ENCODE measurements at places on chromosomes 5 and 9. TPM values are rescaled to one million over a fixed set of nuclear protein-coding genes. Genes with fewer than 3 reads are reported as not detected.

DNA sequence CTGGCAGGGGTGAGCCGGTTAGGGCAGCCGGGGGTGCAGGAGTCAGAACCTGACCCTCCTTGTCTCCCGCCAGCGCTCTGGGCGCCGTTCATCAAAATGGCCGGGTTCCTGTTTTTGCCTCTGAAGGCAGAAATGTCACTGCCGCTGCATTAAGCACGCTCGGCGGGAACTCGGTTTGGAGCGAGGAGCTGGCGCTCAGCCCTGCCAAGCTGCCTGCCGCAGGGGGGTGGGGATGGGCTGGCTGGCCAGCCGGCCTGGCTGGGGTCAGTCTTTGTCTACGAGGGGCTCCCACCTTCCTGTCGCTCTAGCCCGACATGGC is 63.7 kb downstream of the CXXC5 start:
- no peak for DNase-seq

DNA sequence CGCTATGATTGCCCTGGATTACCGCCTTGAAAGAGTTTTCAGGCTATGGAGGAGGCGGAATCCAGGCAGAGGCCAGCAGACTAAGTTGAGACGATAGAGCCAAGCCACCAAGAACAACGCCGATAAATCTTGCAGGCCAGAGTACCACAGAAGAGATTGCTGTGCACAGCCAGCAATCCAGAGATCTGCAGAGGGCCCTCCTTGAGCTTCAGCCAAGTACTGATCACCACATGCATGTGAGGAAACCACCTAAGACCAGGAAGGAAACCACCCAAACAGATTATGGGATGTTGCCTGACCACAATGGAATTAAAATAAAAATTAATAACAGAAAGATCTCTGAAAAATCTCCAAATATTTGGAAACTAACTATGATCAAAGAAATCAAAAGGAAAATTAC is 74.9 kb downstream of the GCNT4 start:
- no peak for DNase-seq

GRCh38 chr5:129496421-129496820 is 36.3 kb downstream of the ADAMTS19 start:
- no peak for DNase-seq

DNA sequence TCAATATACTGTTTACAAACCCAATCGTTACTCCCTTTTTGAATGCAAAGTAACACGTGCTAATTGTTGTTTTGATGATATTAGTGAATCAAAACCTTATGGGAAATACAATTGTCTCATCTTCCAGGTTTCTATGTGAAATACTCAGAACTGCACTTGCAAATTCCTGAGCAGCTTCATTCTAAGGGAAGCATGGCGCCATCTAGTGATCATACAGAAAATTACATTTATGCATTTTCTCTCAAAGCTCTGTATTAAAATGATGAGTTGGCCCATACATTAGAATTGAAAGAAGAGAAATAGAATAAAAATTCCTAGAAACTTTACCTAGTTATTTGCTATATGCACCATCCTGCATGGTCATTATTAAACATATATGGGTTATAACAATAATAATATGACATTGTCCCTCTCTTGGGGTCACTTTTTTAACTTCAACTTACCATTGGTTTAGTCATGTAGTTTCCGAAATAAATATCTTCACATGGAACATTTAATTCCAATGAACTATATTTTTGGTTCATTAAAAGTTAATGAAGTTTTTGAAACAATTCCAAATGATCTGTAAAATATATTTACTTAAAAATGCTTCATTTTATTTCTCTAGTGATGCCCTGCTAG is 220.0 kb downstream of the PDE4D start:
- DNase-seq: no peak

DNA sequence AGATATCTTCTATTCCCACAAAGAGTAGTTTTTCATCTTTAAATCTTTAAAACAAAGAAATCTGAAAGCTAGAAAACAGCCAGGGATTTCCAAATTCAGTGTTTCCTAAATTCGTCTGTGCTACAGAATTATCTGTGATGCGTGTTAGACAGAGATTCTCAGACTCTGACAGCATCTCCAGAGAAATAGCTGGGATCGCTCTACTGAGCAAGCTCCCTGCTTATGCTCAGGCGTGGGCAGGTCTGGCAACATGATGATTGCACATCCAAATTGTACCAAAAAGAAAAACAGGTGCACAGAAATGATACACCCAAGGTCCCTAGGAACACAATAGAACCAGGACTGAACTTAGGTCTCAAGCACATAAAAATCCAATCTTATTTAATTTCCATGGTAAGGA is 22.8 kb upstream of the CRHBP start:
- no peak for DNase-seq

GRCh38 chr9:110156416-110156815 is 51.5 kb downstream of the C9orf152 start:
- no peak for DNase-seq

DNA sequence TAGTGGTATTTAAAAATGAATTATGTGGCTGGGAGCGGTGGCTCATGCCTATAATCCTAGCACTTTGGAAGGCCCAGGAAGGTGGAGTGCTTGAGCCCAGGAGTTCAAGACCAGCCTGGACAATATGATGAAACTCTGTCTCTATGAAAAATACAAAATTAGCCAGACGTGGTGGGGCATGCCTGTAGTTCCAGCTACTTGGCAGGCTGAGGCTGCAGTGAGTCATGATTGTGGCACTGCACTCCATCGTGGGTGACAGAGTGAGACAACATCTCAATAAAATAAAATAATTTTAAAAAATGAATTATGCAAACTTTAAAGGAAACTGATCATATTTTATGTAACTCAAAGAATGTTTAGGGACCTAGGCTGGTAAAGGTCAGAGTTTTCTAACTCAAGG is 310.8 kb upstream of the DMRT1 start:
- DNase-seq: peak; percentile 28

- no peak for DNase-seq
Measured at GRCh38 chr5:67426961-67427849, 230.6 kb upstream of the CD180 start.

DNA sequence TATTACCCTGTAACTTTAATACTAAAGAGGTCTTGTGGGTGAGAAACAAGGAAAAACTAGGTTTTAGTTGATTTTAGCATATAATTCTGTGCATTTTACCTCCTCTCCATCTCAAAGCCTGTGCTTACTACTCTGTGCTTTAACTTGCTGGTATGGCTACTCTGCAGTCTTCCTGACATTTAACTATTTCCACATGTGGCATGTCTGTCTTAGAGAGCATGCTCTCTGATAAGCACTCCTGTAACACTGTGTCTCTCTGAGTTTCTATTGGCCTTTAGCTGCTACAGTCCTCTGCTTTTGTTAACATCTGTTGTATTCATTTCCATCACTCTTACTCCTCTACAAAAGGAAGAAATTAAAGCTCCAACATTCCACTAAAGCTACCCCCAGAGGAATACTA is 418.3 kb downstream of the RAB3C start:
- no peak for DNase-seq

GRCh38 chr5:159777049-159777660 is 139.1 kb upstream of the ADRA1B start:
- DNase-seq: no peak

- DNase-seq: no peak
Measured at GRCh38 chr5:97922776-97923175, 739.7 kb upstream of the RIOK2 start.

- DNase-seq: no peak
Measured at GRCh38 chr9:33291031-33291397, 698 bp downstream of the NFX1 start.

DNA sequence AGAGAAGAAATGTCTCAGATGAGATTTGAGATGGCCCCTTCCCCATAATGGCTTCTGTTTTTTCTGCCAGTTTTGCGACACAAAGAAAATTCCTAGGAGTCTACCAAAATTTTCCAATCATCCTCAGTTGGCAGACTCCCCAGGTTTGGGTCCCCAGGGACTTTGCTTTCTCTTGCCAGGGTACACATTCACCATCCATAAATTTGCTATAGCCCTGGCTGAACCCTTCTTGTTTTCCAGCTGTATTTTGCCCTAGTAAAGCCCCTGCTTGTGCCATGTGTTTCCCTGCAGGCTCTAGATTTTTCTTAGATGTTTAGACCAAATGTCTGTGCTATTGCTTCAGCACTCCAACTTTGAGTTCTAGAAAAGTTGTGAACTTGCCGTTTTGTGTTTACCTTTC is 283.2 kb downstream of the ANXA1 start:
- no peak for DNase-seq

DNA sequence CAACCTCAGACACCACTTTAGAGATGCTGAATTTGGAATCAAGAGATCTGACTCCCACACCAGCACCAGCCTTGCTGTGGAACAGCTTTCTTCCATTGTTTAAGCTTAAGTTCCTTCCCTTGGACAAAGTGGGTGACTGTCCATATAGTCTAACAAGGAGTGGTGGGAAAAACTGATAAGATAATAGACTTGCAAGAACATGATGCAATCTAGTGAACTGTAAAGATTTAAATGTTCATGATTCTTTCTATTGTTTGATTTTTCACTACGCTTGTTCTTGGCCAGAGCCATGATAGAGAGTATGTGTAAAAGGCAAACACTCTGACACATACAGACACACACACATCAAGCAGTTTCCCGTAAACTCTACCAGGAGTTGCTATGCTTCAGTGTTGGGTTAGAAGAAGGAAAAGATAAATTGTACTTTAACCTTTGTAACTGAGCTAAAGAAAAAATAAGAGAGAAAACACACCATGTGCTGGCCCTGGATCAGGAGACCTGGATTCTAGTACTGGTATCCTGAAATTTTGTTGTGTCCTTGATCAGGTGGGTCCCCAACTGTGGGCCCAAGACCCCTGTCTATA is 94.3 kb downstream of the PAPPA start:
- no peak for DNase-seq

The FOXD4L5 gene
- 0.28 TPM for total RNA-seq

The PLAC8L1 gene
- total RNA-seq: not detected

The SLC6A3 gene
- 0.14 TPM for total RNA-seq

The FBXO10 gene
- total RNA-seq: 20.7 TPM

The GPR150 gene
- 1.1 TPM for total RNA-seq

The RASEF gene
- not detected for total RNA-seq

The FOXD1 gene
- total RNA-seq: 10.0 TPM

The SLC36A2 gene
- total RNA-seq: not detected
